Kidney (tissue), 22 donors: ENCODE measurements at places on chromosomes 7 and 10.

GRCh38 chr7:132939495-132939894 is 142.4 kb downstream of the CHCHD3 start:
- no peak for DNase-seq

DNA sequence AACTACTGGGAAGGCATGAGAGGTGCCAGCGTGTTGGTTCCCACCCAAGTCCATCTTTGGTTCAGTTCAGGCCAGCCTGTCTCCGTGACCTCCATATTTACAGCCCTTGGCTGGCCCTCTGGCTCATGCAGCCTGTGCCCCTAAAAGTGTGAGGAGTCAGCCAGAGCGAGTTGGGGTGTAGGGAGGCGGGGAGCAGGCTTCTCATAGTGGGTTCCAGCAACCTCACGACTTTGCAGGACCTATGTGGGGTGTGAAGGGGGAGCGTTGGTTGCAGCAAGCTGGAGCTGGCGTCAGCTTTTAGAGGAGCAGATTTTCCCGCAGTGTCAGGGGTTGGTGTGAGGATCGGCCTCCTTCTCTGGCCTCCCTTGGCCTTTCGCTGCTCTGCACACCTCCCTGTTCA is 9.8 kb downstream of the TSPAN14 start:
- no peak for DNase-seq

GRCh38 chr10:1308173-1308961 is 252.2 kb downstream of the WDR37 start:
- DNase-seq = no peak

DNA sequence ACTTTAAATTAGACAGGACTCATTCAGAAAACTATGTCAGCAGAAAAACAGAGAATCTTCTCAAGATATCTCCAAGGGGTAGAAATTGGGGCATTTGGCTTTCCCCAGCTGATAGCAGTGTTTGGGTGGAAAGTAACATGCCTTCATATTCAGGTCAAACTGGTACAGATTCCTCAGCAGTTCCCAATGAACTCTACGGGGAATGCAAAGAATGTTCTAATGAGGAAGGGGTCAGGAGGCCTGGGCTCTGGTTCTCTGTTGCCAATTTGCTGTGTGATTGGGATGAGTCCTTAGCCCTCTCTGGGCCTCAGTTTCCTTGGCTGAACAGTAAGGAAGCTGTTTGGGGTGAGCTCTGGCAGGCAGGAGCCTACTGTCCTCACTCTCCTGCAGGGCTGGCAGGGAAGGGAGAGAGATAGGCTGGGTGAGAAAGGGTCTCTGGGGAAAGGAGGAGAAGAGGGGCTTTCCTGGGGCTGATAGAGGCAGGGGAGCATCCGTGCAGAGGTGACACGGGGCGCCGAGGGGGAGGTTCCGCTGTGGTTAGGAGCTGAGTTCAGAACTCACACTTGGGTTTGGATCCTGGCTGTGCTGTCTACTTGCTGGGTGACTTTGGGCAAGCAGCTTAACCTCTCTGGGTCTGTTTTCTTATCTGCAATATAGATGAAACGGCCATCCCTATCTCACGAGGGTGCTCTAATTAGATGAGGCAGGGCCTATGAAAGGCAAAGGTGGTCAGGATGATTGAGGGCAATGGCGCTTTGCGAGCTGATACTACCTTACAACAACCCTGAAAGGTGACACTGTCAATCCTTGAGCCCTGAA is 45.1 kb downstream of the SPOCK2 start:
- no peak for DNase-seq

- DNase-seq = no peak
Observed at GRCh38 chr7:125563964-125564529, 634.4 kb upstream of the POT1 start.
